ENCODE measurements at places on chromosomes 4 and X. TPM values are rescaled to one million over a fixed set of nuclear protein-coding genes. Genes with fewer than 3 reads are reported as not detected.

CSN2 gene
- total RNA-seq: not detected

TCEAL6 gene
- not detected for total RNA-seq

ZNF630 gene
- 1.7 TPM for total RNA-seq

HERC5 gene
- 10.5 TPM for total RNA-seq

DNA sequence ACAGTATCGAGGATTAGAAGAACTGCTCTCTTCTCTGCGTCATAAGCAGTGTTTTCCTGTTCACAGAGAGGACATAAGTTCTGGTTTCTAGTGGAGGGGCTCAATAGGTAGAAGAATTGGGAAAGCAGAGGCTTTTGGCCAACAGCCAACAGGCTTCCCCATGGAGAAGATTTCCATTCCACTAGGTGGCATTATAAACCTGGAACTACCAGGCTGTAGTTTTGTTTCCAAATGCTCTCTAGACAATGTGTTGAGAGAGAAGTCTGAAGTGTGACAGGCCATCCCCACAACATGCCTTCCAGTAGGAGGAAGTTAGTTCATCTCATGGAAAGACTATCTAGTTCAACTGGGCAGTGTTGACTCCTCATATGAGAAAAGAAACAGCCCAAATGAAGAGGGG, 63.8 kb upstream of the ANXA10 start:
- no peaks in the 10 kb centered on the region for H3K4me1 ChIP-seq
- no peak overlapping the region for H3K27ac ChIP-seq
- DNase-seq: no peak
- no peak overlapping the region for H3K4me3 ChIP-seq
- no peaks in the 10 kb centered on the region for H3K27me3 ChIP-seq
- no peaks in the 10 kb centered on the region for H3K36me3 ChIP-seq

- peak; percentile 1 for DNase-seq
- no peaks in the 10 kb centered on the region for H3K36me3 ChIP-seq
- no peak overlapping the region for H3K27ac ChIP-seq
- no peaks in the 10 kb centered on the region for H3K27me3 ChIP-seq
These were observed 553.5 kb downstream of the TRAM1L1 start for GRCh38 chr4:116531870-116532269.

- H3K4me3 ChIP-seq: no peak overlapping the region
- peaks cover 33% of the 10 kb centered on the region for H3K27me3 ChIP-seq
- peaks cover 8% of the 10 kb centered on the region for H3K4me1 ChIP-seq
- no peak for DNase-seq
These were observed 1.1 kb downstream of the LNX1 start for GRCh38 chr4:53590187-53590586.

DNA sequence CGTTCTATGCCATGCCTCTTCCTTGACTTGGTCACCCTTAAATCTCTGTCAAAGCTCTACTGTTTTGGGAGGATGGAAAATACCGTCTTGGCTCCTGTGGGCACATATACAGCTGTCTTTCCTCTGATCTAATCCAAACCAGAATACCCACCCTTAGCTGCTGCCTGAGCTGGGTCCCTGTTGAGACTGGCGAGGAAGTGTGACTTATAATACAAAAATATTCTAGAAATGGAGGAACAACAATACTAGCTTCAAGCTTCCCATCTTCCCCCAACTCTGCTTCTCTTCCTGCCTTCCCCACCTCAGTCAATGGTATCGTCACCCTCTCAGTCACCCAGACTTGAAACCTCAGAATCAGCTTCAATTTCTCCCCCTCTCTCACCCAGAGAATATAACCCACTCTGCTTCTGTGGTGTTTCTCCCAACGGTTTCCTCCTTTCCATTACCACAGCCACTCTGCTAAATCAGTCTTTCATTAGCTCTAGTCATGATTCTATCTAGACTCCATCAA, 599 bp upstream of the IL2RG start:
- peak; percentile 30 for DNase-seq
- peak overlapping the region; percentile 88 for H3K4me3 ChIP-seq
- H3K27me3 ChIP-seq: no peaks in the 10 kb centered on the region

GRCh38 chrX:57451426-57452020, 140.3 kb upstream of the ZXDB start:
- H3K4me3 ChIP-seq: no peak overlapping the region
- no peaks in the 10 kb centered on the region for H3K4me1 ChIP-seq

GRCh38 chr4:159178979-159179969, 76.4 kb downstream of the RAPGEF2 start:
- no peak overlapping the region for H3K27ac ChIP-seq
- DNase-seq: no peak
- H3K4me1 ChIP-seq: peaks cover 44% of the 10 kb centered on the region
- H3K36me3 ChIP-seq: no peaks in the 10 kb centered on the region

- H3K36me3 ChIP-seq: no peaks in the 10 kb centered on the region
- DNase-seq: no peak
- H3K4me3 ChIP-seq: no peak overlapping the region
- peaks cover 7% of the 10 kb centered on the region for H3K4me1 ChIP-seq
- peaks cover 29% of the 10 kb centered on the region for H3K27me3 ChIP-seq
These were observed 1.8 kb downstream of the RNF128 start for GRCh38 chrX:106728337-106728736.

- H3K36me3 ChIP-seq: no peaks in the 10 kb centered on the region
- H3K4me3 ChIP-seq: no peak overlapping the region
- H3K27ac ChIP-seq: no peak overlapping the region
- H3K4me1 ChIP-seq: no peaks in the 10 kb centered on the region
- DNase-seq: no peak
These were observed 46.1 kb downstream of the C4orf46 start for GRCh38 chr4:158625544-158625943.

DNA sequence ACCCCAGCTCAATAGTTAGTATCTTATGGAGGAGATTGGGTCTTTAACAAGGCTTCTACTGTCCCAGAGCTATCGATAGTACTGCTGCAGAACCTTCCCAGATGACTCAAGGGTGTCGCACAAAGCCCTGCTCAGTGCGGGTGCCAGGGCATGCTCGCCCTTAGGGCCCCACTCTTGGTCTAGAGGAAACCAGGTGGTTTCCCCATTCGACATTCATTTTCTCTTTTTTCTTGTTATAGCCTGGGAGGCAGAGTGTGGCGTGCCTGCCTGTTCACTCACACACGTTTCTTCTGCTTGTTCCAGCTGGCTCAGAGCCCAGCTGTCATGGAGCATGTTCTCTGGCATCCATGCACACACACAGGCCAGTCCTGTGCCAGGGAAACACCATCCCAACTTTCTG, 144.5 kb downstream of the SMIM20 start:
- peak; percentile 70 for DNase-seq
- H3K36me3 ChIP-seq: no peaks in the 10 kb centered on the region
- no peak overlapping the region for H3K4me3 ChIP-seq
- peaks cover 14% of the 10 kb centered on the region for H3K4me1 ChIP-seq
- peak overlapping the region; percentile 53 for H3K27ac ChIP-seq

- no peaks in the 10 kb centered on the region for H3K36me3 ChIP-seq
- H3K4me3 ChIP-seq: no peak overlapping the region
- H3K27me3 ChIP-seq: no peaks in the 10 kb centered on the region
These were observed 38.8 kb downstream of the BTC start for GRCh38 chr4:74755486-74755885.

- peaks cover 4% of the 10 kb centered on the region for H3K27me3 ChIP-seq
- no peaks in the 10 kb centered on the region for H3K4me1 ChIP-seq
- no peak overlapping the region for H3K4me3 ChIP-seq
- H3K36me3 ChIP-seq: no peaks in the 10 kb centered on the region
- H3K27ac ChIP-seq: no peak overlapping the region
These were observed 28.8 kb downstream of the FGF2 start for GRCh38 chr4:122855353-122855890.

- no peak overlapping the region for H3K27ac ChIP-seq
- H3K4me1 ChIP-seq: no peaks in the 10 kb centered on the region
- no peak for DNase-seq
- H3K4me3 ChIP-seq: no peak overlapping the region
These were observed 28.1 kb upstream of the GLRA3 start for GRCh38 chr4:174856926-174857800.

GRCh38 chr4:14225688-14226207, 598.2 kb upstream of the BOD1L1 start:
- no peak overlapping the region for H3K27ac ChIP-seq
- no peaks in the 10 kb centered on the region for H3K36me3 ChIP-seq
- H3K4me1 ChIP-seq: no peaks in the 10 kb centered on the region

DNA sequence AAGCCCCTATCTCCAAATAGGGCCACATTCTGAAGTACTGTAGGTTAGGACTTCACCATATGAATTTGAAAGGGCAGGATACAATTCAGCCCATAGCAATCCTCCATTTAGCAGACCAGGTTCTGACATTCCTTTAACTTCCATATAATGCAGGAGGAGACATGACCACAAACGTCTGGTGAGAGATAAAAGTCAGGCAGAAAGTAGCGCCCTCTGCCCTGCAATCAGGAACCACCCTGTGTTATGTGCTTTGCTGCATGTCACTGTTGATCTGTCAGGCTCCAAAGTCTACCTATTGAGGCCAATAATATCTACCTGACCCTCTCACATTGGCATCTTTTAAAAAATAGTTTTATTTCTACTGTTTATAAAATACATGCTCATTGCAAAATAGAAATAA, 30.2 kb upstream of the SEPSECS start:
- no peaks in the 10 kb centered on the region for H3K27me3 ChIP-seq
- H3K27ac ChIP-seq: no peak overlapping the region
- H3K36me3 ChIP-seq: no peaks in the 10 kb centered on the region
- no peak overlapping the region for H3K4me3 ChIP-seq
